Sigmoid colon (tissue), 7 donors: ENCODE measurements at places on chromosomes 5 and 9. TPM values are rescaled to one million over a fixed set of nuclear protein-coding genes. Genes with fewer than 3 reads are reported as not detected.

The RNF20 gene
- total RNA-seq = 27.4 TPM

DNA sequence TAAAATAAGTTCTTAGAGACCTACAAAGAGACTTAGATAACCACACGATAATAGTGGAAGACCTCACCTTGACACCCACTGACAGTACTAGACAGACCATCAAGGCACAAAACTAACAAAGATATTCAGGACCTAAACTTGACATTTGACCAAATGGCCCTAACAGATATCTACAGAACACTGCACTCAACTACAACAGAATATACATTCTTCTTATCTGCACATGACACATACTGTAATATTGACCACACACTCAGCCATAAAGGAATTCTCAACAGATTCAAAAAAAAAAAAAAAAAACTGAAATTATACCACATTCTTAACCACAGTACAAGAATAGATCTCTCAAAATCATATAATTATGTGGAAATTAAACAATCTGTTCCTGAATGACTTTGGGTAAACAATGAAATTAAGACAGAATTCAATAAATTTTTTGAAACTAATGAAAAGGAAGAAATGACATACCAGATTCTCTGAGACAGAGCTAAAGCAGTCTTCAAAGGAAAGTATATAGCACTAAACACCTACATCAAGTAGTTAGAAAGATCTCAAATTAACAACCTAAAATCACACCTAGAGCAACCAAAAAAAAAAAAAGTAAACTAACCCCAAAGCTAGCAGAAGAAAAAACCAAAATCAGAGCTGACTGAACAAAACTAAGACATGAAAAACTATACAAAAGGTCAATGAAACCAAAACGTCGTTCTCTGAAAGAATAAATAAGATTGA lies 362.3 kb upstream of the POU5F2 start:
- no peak for DNase-seq

DNA sequence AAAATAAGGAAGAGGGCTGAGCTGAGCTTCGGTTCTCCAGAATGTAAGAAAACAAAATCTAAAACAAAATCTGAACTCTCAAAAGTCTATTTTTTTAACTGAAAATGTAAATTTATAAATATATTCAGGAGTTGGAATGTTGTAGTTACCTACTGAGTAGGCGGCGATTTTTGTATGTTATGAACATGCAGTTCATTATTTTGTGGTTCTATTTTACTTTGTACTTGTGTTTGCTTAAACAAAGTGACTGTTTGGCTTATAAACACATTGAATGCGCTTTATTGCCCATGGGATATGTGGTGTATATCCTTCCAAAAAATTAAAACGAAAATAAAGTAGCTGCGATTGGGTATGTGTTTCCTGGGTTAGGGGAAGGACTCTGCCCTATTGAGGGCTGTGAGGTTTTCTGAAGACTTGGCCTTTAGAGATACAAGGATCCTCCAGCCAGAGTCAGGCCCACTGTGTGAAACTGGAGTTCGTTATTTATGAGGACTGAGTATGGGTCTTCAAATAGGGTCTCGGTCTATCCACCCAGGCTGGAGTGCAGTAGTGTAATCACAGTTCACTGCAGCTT lies 3.8 kb downstream of the EGR1 start:
- DNase-seq = no peak

GRCh38 chr5:72269411-72269780 lies 50.6 kb downstream of the MRPS27 start:
- DNase-seq = no peak

The HDAC3 gene
- 38.3 TPM for total RNA-seq

DNA sequence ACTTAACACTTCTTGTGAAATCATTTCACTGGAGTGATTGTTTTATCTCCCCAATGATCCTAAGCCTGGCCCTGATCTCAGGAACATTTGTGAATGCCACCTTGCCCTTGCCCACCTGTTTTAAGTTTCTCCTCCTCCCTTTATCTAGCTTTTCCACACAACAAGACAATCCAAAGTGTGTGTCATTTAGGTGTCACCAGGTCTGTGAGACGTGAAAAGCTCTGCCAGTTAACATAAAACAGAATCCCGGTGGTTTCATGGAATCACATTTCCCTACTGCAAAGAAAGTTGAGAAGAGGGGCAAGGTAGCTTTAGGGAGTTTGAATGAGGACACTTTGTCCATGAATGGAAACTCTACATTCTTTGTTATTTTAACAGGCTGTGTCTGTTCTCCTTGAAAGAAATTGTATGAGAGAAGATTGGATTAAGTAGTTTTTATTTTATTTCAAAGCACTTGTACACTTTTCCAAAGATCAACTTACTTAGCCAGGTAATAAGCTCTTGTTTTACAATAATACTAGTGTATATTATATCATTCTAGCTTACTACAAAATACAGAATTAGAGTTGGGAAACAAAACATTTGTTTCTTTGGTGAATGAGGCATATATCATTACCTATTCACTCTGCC lies 239.0 kb downstream of the ISL1 start:
- DNase-seq = no peak

The PFN3 gene
- not detected for total RNA-seq

DNA sequence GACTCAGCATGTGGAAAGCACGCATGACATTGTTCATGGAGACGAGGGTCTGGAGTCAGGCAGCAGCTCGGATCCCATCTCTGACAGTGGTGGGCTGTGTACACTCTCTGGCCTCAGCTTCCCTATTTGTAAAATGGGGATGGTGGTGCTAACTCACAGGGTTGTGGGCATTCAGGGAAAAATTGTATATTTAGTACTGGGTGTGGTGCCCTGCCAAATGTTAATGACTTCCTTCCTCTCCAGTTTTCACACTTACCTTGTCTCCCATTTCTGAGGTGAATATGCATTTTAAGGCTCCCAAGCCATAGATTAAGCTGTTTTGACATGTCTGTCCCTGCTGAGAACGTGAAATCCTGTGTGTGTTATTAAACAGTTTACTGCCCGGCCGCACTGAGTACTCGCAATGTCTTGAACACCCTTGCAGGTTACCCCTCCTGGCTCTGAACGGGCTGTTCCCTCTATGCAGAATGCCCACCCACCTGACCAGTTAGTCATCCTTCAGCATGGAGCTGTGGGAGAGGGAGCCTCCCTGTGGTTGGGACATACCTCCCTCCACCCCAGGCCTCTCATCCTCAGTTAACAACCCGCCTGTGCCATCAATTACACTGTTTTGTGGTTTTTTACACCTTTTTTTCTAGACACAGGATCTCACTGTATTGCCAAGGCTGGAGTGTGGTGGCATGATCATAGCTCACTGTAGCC lies 25.8 kb downstream of the TJP2 start:
- DNase-seq = no peak

GRCh38 chr5:17989567-17990563 lies 355.6 kb downstream of the TAF11L14 start:
- no peak for DNase-seq

The LPAR1 gene
- total RNA-seq = 62.4 TPM

DNA sequence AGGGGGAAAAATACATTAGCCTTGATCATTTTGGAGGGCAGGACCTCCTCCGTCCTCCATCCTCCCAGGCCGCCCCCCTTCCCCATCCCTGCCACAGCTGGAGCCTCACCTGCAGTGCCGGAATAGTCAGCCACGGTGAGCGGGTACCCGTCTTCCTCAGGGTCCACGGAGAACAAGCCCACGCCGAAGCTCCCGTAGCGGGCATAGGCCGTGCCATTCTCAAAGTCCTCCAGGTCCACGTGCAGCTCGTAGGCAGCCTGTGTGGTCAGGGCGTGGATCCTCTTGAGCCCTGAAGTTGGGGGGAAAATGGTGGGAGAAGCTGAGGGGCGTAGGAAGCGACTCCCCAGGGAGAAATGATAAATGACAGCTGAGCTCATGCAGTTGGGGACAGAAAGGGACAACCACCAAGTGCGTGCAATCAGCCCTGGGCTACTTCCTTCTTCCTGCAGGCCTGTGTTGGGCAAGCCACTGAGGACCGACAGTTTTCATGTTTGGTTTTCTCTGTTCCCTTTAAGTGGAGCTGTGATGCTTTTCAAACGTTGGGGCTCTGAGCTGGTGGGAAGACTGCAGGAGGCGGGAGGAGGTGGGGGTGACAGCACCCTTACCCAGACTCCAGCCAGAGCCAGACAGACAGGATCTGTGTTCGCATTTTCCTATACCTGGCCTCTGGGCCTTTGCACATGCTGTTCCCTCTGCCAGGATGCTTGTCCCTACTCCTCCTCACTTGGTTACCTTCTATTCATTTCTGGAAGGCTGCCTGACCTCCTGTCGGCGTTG lies 8.7 kb upstream of the QRFP start:
- DNase-seq = no peak

DNA sequence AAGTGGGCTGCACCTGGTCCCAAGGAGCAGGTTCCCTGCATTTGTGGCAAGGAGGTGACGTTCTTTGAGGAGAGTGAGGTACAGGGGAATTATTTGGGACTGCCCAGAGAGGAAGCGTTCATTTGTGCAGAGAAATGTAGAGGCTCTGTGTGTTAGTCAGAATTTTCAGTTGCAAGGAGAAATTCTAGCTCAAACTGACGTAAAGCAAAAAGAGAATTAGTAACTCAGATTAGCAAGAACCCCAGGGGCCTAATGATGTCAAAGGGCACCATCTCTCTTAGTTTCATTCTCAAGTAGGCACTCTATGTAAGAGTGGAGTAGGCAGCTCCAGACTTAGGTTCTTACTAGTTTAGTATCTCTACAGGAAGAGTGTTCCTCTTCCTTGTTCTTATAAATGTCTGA lies 2.4 kb upstream of the TXN start:
- DNase-seq = no peak

DNA sequence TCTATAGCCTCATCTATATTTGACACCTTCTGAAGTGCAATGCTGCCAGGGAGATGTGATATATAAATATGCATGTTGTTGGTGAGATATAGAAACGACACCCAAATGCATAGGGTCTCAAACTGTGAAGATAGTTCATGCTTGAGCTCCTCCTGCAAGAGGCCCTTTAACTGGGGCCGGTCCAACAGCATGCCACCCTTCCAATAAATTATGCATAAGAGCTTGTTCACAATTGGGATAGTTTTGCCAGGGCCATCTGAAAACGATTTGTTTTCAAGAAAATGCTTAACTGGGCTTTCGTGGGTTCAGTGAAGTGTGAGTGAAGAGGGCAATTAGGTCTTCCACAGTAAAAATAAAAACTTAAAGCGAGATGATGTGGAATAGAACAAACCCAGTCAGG lies 424.2 kb upstream of the WWC1 start:
- no peak for DNase-seq

The PRDM9 gene
- not detected for total RNA-seq

- peak; percentile 76 for DNase-seq
These were observed at the start of gene PRDM9 for GRCh38 chr5:23507278-23507685. TSS of gene PRDM9 (plus strand) at chr5:23507609. CDS start at chr5:23509034, 1,425 bp downstream.

GRCh38 chr9:126984969-126985368 lies 70.4 kb downstream of the RALGPS1 start:
- DNase-seq = no peak

GRCh38 chr5:1523480-1523792 lies 324 bp downstream of the LPCAT1 start:
- no peak for DNase-seq

DNA sequence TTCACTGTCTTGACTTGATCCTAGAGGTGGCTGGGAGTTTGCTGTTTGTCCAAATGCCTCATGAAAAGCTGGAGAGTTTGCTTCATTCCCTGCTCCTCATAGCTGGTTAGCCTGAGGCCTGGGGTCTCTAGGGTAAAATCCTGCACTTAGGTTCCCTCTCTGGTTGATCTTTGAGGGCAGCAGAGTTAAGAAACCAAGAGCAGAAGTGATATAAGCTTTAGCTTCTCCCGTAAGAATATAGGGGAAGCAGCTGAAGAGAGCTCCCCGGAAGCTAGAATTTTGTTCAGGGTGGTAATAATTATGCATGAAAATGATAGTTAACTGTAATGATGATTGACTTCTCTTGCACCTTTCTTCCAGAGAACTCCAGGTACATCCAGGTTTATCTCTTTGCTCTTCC lies 1.4 kb downstream of the FAM53C start:
- no peak for DNase-seq

The G3BP1 gene
- total RNA-seq = 74.5 TPM

DNA sequence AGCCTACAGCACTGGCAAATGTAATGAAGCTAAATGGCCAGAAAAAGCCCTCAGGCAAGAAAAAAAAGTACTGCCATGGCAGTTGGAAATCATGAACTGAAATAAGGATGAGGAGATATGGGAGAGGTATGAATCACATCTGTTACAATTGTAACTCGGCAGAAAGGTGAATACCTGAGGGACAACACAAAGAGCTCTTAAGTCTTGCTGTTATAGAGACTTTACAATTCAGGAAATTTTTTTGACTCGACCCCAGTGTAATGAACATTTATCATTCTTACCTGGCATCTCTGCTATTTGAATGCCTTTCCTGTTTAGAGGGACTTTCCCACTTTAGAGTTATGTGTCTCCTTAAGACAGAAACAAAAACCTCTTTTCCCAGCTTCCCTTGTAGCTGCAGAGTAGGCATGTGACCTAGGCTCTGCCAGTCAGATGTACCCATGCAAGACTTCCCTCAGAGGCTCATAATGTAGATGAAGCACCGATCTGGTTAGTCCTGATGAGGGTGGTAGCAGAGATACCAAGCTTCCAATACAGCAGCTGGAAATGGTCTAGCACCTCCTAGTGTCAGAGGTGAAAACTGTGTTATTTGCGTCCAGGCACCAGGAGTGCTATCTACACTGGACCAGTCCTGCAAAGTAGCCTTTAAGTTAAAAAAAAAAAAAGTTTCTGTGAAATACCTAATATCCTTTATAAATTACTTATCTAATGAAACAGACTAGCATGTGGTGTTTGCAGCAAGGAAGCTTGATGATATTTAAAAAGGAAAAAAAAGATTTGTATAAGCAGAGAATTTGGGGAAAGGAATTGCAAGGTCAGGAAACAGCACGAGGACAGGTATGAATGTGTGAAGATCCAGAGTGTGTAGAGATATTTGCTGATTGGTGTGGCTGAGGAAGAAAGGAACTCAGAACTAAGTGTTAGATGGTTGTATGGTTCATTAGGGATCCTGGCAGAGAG lies 146.9 kb upstream of the SLC1A3 start:
- no peak for DNase-seq

DNA sequence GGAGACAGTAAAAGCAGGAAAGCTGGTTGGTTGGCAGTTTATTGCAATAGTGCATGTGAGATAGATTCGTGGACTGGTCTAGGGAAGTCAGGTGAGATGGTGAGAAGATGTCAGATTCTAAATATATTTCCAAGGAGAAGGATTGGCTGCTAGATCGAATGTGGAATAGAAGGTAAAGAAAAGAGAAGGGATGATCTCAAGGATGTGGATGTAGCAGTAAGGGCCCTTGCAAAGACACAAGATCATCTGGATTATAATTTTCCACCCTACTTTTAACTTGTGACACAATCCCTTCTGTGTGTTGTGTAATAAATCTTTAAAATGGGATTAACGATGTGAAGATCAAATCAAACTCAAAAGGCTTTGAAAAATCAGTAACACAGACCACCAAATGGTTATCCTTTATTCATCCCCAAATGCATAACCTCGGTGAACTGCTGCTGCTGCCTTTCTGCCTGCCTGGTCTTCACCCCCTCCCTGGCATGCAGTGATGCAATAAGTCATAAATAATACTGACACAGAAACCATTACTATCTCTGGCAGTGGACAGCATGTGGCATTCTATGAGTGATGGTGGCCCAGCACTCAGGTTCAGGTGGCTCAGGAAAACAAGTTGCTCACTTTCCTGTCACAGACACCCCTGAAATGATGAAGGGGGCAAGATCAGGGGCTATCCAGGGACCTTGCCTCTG lies 178.4 kb downstream of the FAM114A2 start:
- DNase-seq = no peak
